CD4-positive, alpha-beta T cell treated with Interleukin-2 at 100 ng/mL for 4 hours (primary cell): ENCODE measurements at places on chromosomes 13 and 19.
A peak's percentile ranks its signal among the peaks of the same experiment; 100 is the strongest.

GRCh38 chr19:7492142-7492541 is 3.3 kb upstream of the PEX11G start:
- DNase-seq: peak; percentile 26

- DNase-seq: no peak
These were observed 5.5 kb upstream of the PDE4C start for GRCh38 chr19:18231775-18232174.

DNA sequence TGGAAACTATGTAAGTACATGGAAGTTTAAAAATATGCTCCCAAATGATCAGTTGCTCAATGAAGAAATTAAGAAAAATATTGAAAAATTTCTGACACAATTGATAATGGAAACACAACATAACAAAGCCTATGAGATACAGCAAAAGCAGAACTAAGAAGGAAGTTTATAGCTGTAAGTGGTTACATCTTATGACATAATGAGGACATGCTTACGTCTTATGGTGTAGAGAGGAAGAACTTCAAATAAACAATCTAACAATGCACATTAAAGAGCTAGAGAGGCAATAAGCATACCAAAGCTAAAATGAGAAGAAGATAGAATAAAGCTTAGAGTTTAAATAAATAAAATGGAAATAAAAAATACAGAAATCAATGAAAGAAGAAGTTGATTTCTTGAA is 50.0 kb upstream of the CEACAM21 start:
- DNase-seq: no peak

GRCh38 chr13:48790199-48790598 is 136.5 kb downstream of the CYSLTR2 start:
- no peak for DNase-seq

DNA sequence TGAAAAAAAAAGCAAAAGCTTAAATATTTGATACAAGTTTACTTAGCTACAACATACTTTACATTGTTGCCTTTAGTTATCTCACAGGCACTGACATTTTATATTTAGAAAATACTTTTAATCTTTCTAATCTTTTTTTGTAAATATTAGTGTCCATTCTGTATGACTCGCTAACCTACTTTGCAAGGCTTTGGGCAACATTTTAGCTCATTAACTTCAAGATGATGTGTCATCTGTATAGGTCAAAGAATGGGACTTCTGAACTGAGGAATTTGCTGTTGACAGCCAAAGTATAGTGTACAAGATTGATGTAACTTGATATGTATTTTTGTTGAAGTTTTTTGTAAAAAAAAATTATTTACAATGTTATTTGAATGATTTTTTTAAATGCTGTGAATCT is 2.7 kb upstream of the C1QTNF9 start:
- no peak for DNase-seq

GRCh38 chr19:40689339-40690049 is 957 bp downstream of the NUMBL start:
- DNase-seq: peak; percentile 23

DNA sequence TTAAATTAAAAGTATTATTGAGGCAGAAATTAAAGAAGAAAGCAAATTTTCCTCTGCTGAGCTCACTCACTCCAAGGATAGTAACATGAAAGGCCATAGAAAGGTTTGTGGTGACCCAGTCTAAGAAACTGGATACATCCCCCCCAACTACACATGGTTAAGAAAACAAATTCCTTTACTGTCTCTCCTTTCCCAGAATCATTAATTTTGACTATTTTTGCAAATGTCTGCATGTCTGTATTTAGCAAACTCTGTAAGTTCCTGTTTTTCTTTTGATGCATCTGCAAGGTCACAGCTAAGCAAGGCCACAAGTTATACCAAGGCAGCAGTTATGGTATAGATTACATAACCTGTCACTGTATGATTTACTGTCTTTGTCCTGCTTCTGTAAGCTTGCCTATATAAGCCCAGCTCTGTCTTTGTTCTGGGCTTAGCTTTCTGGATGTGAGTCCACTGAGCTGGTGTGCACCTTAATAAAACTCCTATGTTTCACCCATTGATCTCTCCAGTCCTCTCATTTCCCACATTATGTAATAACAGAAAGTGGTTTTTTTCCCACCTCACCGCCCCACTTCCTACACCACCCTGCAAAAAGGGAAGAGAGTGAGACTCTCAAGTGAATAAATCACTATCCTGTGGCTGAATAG is 8.5 kb upstream of the ZNF83 start:
- no peak for DNase-seq

GRCh38 chr13:46015366-46015765 is 37.2 kb downstream of the ZC3H13 start:
- no peak for DNase-seq

GRCh38 chr13:113630804-113631203 is 27.2 kb downstream of the ATP4B start:
- DNase-seq: no peak

DNA sequence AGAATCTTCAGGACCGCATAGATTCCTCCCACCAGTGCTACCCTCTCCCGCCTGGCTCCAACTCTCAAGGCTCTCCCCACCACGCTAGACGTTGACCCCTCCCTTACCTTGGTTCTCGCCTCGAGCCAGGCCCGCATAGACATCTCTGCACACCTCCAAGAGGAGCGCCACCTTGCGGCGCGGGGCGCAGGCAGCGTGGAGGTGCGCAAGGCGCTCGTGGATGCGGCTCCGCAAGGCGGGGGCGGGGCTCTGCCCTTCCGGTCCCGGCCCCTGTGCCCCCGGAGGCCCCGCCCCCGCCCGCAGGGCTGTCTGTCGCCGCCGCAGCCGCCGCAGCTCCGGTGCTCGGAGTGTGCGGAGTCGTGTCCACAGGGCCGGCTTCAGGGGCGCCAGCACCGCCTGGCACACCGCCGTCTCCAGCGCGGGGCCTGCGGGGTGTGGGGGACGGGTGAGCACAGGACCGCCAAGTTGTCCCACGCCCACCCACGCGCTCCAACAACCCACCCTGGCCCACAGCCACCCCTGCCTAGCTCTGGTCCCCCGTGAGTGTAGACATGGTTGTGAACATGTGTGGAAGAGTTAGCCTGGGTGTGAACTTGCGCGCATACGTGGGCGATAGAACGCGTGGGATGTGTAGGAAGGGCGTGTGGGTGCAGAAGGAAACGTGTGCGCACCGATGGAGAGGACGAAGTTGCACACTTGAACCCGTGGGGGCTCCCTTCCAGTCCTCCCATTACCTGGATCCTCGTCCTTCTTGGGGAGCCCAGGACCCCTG is 8.1 kb downstream of the RINL start:
- DNase-seq: peak; percentile 96

DNA sequence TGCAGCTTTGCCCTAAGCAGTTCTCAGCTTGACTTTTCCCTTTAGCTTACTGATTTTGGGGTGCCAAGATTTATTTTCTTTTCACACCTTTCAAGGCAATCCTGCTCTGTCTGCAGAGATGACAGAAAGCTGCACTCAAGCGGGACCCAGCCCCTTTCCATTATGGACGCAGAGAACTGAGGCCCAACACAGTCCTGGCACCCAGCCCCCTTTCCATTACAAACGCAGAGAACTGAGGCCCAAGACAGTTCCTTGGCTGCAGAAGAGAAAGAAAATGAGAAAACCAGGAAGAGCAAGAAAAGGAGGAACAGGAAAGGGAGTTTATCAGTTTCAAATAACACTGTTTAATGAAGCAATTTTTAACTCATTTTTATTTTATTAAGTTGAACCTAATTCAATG is 36.8 kb upstream of the ATP11A start:
- DNase-seq: no peak

DNA sequence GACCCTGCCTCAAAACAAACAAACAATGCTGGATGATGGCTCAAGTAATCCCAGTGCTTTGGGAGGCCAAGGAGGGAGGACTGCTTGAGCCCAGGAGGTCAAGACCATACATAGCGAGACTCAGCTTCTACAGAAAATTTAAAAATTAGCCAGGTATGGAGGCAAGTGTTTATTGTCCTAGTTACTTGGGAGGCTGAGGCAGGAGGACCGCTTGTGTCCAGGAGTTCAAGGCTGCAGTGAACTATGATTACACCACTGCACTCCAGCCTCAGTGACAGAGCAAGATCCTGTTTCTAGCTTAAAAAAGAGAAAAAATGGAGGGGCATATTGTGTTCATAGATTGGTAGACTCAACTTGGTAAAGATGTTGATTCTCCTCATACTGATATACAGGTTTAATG is 36.2 kb downstream of the KPNA3 start:
- no peak for DNase-seq

GRCh38 chr13:113048766-113049165 is 56.8 kb upstream of the F7 start:
- DNase-seq: no peak

DNA sequence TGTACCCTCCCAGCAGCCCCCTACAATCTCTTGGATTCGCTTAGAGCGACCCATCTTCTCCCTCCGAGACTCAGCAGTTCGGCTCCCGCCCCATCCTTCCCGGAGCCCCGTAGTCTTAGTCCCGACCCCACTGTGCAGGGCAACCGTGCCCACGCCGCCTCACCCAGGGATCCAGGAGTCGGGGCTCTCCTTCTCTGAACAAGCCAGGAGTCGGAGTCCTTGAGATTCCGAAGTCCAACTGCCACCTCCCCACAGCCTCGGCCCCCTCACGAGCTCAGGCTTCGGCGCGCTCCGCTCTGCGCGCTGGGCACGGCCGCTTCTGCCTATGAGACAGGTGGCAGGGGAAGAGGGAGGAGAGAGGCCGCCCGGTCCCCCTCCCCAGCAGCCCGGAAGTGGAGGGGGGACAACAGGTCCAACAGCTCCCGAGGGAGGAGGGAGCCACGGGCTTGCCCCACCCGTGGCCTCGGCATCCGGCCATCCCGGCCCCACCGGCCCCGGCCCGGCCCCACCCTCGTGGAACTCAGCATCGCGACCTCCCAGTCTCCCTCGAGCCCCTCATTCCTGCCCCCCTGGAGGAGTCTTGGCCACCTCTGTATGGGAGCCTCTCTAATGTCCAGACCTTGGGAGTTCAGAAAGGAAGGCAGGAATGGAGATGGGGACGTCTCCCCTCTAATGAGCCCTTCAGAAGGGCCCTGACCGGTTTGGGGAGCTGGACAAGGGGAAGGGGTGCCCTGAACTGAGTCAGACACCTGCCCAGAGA is at the start of gene PHLDB3:
Gene PHLDB3, minus strand, starts transcription at position 321 of the 760 bp plus-strand sequence. CDS start 628 bp downstream, outside the sequence.
- peak; percentile 49 for DNase-seq

GRCh38 chr13:99809926-99810325 is 161.6 kb downstream of the ZIC5 start:
- DNase-seq: no peak

GRCh38 chr19:29620931-29621351 is 14.9 kb downstream of the POP4 start:
- peak; percentile 32 for DNase-seq

DNA sequence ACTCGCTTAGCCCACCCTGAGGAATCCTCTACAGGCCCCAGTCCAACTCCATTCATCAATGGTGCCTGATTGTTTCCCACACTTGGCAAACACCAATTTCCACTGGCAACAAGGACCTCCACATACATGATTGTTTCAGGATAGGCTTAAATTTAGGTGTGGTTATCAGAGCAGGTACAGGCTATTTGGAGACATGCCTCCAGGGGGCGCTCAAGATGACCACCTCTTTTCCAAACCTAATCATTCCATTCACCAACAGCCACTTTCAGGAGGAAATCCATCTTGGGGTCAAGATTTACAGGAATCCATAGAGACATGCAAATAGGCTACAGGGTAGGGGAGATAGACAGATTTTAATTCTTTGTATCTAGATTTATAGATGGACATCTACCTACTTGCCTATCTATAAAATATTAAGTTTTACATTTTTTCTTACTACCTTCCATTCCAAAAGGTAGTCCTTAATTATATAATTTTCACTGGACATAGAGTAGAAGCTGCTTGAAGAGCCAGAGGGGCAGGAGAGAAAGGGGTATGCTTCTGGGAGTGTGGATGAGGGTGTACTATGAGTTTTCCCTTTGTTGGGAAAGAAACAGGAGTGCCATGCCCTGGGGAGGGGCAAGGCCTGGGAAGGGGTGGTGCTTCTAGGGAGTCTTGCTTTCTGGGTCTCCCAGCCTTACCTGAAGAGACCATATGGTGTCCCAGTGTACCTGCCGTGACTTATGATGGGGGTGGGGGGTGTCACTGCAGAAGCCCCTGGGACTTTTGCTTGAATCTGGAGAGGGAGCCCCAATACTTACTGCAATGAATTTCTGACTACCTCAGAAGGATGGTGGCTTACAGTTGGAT is 14.1 kb upstream of the PCDH8 start:
- no peak for DNase-seq

DNA sequence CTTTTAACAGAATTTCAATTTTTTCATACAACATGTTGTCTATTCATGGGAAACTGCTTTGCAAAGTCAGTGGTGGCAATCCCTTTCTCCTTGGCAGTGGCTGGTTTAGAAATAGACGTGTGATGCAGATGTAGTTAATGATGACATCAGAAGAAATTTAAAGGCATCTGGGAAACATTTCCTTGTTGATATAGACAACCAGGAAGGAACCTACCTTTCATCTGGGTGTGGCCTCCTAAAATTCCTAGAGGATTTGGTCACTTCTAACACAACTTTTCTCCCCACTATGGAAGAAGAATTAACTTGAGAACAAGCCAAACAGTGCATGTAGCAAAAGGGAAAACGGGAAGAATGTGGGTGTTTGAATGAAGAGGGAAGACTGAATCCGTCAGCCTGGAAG is 102.8 kb downstream of the EFNB2 start:
- no peak for DNase-seq

DNA sequence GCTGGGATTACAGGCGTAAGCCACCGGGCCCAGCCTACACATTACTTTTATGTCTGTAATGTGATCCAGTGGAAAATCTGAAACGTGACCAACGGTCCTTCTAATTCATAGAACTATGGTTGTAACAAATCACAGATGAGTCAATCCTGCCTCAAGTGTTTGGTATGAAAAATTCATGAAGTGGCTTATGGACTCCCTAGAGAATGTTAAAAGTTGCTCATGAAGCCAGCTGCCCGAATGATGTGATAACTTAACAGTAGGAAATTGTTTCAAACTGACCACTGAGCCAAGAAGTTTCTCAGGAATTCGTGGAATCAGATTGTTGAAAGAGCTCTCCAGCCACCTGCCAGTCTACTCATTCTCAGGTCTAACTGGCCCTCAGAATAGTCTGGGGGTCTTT is 59.4 kb upstream of the FARP1 start:
- no peak for DNase-seq

DNA sequence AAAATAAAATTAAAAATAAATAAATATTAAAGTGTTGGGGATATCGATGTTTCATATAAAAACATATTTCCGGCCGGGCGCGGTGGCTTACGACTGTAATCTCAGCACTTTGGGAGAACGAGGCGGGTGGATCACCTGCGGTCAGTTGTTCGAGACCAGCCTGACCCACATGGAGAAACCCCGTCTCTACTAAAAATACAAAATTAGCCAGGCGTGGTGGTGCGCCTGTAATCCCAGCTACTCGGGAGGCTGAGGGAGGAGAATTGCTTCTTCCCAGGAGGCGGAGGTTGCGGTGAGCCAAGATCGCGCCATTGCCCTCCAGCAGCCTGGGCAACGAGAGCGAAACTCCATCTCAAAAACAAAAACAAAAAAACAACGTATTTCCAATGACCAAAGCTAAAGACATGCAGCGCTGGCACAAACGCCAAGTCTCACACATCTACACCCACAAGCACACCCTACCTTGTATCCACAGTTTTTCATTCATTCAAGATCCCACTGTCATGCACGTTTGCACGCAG is 907 bp downstream of the ZNF569 start:
- DNase-seq: no peak
